ENCODE measurements at places on chromosomes 2 and 18.
A peak's percentile ranks its signal among the peaks of the same experiment; 100 is the strongest.

DNA sequence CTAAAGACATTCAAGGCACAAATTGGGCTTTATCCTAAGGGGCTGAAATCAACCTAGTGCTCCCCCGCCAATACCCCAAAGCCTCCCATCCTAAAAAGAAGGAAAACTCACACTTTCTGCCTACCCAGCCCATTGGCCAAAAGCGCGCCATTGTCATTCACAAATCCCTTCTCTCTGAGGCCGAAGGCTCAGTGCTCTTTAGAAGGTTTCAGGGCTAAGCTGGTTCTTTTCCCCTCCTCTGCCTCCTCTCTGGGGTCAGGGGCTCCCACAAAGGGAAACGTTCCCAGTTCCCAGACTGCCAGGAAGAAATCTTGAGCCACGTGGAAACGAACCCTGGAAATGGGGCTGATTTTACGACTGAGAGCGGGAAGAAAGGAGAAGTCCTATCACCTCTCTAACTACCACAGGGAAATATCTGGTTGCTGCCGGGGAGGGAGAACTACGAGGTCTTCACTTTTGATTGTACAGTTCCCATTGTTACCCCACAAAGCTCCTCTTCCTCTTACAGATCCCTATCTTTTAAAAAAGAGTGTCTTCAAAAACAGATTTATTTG, 1.7 kb upstream of the SKOR2 start:
- no peak for DNase-seq

DNA sequence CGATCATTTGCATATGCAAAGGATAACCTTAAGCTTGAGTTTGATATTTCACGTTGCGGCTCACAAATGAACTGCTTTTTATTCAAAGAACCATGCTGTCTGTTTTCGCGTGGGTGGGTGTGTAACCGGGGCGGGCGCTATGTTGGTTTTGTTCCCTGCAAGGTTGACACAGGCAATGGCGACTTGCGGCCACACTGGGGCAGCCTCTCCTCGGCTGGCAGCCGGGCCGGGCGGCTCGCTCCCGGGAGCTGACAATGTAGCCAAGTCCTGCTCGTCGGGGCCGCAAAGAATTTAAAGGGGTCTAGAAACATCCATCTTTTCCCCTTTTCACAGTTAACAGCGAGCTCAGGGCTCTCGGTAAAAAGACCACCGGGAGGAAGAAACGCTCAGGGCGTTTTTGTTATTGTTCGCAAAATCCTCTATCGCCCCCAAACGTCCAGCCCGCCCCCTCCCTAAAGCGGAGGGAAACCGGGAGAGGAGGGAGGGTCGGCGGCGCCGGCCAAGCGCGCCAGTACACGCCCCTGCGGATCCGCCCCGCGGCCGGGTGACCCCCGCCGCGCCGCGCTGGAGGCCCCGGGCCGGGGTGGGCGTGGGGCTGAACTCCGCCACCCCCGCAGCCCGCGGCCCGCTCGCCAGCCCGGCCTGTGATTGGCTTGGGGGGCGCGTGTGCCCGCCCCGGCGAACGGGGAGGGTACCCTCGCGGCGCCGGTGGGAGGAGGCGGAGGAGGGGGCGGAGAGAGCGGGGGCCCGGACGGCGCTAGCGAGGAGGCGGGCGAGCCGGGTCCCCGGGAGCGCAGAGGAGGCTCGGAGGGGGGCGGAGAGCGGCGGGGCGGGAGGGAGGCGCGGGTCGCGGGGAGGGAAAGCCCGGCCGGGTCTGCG, at the start of gene NEDD4L:
NEDD4L (plus strand) TSS at position 736 of the 879 bp plus-strand sequence. CDS start 435 bp downstream, outside the sequence.
- peak; percentile 80 for DNase-seq

GRCh38 chr2:68774569-68775271, 40.1 kb downstream of the ARHGAP25 start:
- DNase-seq = no peak

DNA sequence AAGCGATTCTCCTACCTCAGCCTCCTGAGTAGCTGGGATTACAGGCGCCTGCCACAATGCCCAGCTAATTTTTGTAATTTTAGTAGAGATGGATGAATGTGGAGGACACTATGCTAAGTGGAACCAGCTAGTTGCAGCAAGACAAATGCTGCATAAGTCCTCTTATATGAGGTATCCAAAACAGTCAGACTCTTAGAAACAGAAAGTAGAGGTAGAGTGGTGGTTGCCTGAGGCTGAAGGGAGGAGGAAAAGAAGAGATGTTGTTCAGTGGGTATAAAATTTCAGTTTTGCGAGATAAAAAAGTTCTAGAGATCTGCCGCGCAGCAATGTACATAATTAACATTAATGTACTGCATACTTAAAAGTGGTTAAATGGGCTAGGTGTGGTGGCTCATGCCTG, 145.3 kb upstream of the SPRED2 start:
- no peak for DNase-seq

DNA sequence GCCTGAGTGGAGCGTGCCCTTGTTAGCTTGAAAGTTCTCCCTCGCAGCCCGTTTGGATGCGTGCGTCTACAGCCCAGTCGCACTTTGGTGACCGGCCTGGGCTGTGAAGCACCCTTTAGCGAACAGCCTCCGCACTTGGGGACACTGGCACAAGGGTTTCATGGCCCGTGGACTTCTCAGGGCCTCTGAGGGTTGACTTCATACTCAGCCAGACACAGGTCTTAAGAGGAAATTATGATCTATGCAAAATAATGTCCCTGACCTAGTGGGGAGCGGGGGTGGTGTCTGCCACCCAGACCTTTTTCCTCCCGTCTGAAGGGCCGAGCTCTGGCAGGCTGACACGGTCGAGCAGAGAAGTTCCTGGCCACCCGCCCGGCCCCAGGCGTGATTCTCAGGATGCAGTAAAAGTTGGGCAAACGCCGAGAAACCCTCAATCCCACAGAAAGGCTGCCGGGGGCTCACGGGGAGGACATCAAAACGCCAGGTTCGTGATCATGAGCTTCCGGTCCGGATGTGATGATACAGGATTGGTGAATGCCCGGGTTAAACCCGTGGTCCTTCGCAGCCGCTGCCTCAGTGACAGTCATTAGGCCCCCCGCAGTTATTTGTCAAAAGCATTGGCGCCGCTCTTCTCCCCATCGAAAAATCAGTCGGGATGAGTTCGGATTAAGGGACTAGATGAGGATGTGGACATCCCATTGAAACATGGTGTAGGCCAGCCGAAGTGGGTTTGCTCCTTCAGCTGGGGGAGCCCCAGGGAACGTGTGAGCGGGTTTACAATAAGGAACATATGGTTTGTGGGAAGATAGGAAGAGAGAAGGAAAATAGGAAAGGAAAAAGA, 3.6 kb upstream of the PAX3 start:
- no peak for DNase-seq

- no peak for DNase-seq
Measured at GRCh38 chr2:159030674-159031380, 62.4 kb downstream of the TANC1 start.

GRCh38 chr2:121868652-121869051, 113.2 kb downstream of the TSN start:
- DNase-seq = no peak
